ENCODE measurements at places on chromosomes 12 and 14.

GRCh38 chr14:94138251-94138650, 8.8 kb upstream of the IFI27L2 start:
- DNase-seq = no peak

GRCh38 chr12:107317751-107318555, 224.6 kb upstream of the CRY1 start:
- peak; percentile 90 for DNase-seq

DNA sequence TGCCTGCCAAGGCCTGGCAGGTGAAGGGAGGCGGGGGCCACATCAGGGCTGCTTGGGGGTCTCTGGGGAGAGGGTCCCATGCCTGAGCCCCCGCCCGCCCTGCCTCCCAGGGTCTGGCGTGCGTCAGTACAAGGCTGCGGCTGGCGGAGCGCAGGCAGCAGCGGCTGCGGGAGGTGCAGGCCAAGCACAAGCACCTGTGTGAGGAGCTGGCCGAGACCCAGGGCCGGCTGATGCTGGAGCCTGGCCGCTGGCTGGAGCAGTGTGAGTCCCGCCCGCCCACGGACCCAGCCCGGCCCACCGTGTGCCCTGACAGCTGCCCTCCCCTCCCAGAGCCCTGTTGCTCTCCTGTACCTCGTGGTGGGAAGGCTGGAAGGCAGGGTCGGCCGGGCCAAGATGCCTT, 40.7 kb downstream of the KIF26A start:
- no peak for DNase-seq

DNA sequence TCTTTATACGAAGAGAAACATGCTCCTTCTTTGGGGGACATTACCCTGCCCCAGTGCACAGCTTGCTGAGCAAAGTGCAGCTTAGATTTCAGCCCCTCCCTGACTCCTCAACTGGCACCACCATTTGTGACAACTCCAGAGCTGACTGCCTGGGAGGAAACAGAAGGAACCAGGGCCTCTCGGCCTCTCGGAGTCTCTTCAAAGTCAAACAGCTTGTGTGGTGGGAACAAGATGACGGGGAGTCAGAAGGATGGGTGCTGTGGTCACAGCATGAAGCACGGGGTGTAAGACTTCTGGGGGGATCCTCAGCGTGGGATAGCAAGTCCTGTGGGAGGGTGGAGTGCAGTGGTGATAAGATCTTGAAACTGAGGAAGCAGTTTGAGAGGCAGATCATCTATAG, 123.5 kb upstream of the BCL2L14 start:
- no peak for DNase-seq

- no peak for DNase-seq
Measured at GRCh38 chr14:19828314-19828713, 24.7 kb downstream of the OR4N2 start.

DNA sequence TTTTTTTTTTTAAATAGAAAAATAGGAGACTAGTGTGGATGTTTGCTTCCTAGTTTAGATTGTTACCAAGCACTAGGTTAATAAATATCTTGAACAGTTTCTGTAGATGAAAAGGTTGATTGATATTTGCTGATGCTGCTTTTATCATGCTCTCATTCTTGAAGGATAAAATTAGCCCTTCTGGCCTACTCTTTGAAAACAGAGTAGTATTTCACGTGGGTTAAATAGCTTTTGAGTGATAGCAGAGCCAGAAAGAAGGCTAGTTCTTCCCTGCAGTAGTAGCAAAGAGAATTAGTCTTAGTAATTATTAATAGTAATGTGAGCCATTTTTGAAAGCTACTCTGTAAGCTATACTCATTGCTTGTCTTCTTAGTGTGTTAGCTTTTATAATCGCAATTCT, 5.2 kb downstream of the NEDD1 start:
- no peak for DNase-seq

DNA sequence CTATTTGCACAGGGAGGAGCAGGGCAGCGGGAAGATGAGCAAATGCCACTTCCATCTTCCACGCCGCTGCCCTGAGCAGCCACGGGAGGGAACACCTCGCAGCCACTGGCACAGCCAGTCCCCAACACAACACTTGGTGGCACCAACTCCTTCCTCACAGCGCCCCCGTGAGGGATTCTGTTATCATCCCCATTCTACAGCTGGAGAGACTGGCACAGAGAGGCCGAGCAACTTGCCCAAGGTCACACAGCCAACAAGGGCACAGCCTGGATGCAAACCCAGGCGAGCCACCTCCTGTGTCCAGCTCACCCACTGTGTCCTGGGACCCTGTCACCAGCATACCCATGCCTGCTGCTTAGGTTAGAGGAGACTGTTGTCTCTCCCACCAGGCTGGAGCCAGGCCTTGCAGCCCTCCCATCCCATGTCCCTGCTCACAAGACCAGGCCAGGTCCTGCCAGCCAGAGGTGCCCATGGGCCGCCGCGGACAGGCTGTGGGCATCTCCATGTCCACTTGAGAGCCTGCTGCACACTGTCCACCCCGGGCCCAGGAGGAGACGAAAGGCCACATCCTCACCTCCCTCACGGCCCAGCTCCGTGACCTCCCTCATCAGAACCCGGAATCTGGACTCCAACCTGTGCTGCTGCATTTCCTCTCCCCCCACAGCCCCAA, 57.0 kb downstream of the NCOR2 start:
- DNase-seq = no peak

DNA sequence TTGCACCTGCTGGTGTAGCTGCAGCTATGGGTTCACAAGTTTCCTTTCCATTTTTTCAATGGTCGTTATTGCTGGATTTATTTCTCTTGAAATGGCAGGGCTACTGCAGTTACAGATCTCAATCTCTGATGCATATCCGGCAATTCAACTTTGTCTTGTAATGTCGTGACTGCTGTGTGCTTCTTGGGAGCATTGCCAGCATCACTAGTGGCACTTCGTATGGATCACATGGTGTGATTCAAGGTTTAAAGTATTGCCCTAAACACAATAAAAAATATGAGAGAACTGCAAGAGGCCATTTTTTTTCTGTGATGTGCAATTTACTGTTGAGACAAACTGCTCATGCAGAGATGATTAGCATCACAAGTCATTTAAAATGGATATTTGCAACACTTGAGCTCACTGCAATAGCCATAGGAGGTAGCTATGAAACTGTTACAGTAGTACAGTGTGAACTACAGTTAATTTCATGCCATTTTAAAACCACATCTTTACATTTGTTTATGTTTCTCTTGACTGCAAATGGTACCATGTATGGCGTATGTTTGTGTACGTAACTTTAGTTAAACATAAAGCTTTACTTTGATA, 217.4 kb upstream of the PDE3A start:
- no peak for DNase-seq

GRCh38 chr14:100690672-100691071, 36.0 kb upstream of the DLK1 start:
- DNase-seq = no peak

DNA sequence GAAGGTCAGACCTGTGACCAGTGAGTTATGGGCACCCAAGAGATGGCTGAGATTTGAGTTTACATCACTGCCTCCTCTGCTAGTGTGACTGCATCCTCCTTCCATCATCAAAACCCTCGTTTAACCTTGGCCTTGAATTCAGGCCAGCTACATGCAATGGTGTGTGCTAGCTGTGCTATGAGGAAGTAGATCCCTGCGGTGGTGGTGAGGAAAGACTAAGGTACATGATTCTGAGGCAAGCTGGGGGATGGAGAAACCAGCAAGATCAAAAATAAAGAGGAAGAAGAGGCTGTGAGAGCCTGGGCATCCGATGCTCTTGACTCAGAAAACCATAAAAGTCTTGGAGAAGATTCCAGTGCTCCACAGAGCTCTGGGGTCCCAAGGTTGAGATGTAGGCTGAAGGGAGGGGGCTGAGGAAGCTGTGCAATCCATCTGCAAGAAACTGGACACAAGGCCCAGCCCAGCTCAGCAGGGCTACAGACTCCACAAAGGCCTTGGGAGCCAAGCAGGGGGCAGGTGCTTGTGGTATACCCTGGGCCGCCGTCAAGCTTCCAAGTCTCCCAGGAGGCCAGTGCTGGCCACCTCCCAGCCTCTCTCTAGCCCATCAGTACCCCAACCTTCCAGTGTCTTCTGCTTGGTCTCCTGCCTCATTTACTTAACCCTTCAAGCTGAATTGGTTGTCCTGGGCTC, 774.8 kb downstream of the VRK1 start:
- no peak for DNase-seq

DNA sequence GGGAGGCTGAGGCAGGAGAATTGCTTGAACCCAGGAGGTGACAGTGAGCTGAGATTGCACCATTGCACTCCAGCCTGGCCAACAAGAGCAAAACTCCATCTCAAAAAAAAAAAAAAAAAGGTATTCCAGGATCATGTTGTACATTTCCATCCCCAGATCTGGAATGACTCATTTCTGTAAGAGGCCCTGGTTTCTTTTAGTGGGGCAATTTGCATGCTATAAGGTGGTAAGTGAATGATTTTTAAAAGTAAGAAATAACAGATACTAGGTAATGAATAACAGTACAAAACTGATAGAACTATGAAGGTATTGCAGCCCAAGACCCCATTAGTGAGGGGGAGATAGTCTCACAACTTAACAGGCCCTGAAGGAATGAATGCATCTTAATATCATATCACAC, 17.7 kb upstream of the ADCK1 start:
- no peak for DNase-seq

All from inflammatory macrophage (primary cell).